Urothelium cell line (cell line): ENCODE measurements at places on chromosomes 12 and 14.
A peak's percentile ranks its signal among the peaks of the same experiment; 100 is the strongest.

GRCh38 chr14:44149597-44149996, 357.5 kb downstream of the FSCB start:
- DNase-seq = peak; percentile 9

DNA sequence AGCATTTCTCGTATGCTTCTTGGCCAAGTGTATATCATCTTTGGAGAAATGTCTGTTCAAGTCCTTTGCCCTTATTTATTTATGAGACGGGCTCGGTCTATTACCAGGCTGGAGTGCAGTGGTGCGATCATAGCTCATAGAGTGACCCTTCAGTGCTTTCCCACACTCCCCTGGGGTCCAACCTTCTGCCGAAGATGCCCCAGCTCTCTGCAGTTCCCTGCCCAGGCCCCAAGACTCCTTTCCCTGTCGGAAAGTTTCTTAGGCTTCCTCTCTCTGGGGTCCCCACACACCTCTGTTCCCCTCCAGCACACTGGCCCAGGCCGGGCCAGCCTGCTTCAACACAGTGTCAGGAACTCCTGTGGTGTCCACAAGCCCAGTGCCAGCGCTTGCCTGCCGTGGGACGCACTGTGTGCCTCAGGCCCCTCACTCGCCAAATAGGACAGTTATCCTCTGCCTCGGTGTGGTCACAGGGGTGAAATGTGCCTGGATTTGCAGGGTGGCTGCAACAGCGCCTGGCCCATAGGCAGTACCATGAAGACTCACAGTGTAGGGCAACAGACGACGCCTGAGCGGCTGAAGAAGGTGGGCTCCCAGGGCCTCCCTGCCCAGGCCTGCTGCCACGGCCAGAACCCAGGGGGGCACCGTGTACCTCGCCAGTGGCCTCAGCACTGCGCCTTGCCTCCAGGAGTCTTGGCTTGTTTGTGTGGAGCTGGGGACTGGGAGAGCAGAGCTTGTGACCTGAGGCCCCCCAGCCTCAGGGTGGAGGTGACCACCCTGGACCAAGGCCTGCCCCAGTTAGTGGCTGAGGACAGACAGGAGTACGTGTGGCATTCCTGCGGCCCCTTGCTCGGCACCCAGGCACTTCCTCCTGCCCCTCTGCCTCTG, 4.9 kb upstream of the ASPG start:
- no peak for DNase-seq

GRCh38 chr14:52934762-52935161, 16.1 kb downstream of the FERMT2 start:
- no peak for DNase-seq

DNA sequence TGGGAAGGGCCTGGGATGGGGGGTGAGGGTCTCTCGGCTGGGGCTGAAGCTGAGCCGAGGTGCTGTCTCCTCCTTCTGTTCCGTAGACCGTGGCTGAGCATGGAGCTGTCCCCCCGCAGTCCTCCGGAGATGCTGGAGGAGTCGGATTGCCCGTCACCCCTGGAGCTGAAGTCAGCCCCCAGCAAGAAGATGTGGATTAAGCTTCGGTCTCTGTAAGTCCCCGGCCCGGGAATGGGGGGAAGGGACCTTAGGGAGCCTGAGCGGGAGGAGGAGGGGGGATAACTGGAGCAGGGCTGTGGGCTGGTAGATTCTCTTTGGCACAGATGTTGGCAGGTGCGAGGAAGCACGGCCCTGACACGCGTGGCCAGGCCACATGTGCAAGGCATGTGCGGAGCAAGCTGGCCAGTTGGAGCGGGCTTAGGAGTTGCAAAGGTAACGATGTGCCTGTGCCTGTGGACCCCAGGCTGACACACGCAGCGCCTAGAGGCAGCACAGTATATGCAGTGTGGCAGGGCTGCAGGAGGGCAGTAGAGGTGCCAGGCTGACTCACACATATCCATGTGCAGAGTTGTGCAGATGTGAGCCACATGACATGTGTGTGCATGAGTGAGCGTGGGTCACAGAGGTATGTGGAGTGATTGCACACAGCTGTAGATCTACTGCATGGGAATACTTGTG, 512 bp downstream of the PDE1B start:
- DNase-seq = peak; percentile 65

- no peak for DNase-seq
Observed at GRCh38 chr12:32476446-32476845, 77.1 kb downstream of the FGD4 start.

GRCh38 chr14:99038431-99038820, 233.6 kb downstream of the BCL11B start:
- DNase-seq = no peak

GRCh38 chr12:57745485-57745881, 644 bp downstream of the TSPAN31 start:
- no peak for DNase-seq

DNA sequence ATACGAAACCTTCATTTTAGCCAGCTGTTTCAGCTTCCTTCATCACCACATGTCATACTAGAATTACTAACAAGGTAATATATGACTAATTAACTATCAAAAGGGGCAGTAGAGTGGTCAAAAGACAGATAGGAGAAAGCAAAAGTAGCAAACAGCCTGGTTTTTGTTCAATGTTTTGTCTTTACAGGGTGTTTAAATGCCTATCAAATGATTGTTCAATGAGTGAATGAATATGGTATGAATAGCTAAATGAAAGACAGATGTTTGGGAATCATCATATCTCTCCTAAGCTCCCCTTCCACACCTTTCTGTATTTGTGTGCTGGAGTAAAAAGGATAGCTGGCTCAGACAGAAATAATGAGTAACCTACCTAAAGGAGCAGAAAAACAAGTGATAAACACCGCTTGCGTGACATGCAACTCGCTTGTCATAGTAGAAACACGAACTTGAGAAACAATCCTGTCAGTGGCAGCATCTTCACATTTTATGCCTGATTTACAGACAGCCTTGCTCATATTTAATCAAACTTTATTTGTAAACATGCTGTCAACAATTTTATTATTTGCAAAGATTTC, 34.2 kb downstream of the ABCC9 start:
- DNase-seq = no peak

GRCh38 chr14:61347826-61348443, 26.6 kb downstream of the PRKCH start:
- no peak for DNase-seq

- peak; percentile 82 for DNase-seq
Observed at GRCh38 chr14:81137316-81137715, 83.4 kb downstream of the GTF2A1 start.
